ENCODE measurements at places on chromosomes 7 and 10. TPM values are rescaled to one million over a fixed set of nuclear protein-coding genes. Genes with fewer than 3 reads are reported as not detected.

DNA sequence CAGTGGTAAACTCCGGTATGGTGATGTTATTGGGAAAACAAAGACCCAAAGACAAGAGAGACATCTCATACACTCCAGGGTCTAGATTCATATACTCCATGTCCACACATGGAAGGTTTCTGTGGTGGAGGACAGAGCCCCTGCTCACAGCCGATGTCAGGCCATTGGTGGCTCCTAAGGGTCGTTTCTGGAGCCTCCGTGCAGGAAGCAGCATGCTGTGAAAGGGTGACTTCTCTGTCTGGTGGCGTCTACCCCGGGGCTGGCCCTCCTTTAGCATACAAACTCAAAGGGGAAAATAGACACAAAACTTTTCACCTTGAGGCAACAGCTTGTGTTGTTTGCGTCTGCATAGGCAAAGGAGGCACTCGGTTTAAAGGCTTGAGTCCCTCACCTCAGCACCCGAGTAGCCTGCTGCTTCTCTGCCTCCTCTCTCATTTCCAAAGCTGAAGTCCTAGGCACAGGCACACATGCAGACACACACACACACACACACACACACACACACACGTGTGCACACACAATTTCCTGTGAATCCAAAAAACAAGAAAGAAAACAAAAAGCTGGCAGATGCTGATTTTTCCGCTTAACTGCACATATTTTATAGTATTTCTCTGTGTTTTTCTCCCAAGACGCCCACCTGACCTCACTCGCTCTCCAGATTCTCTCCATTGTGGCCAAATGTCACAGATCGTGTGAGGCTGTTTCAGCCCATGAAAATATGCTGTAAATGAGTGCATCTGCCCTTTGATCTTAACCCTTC lies 601.4 kb upstream of the MGMT start:
- DNase-seq, result no peak
- H3K36me3 ChIP-seq, result no peaks in the 10 kb centered on the region

DNA sequence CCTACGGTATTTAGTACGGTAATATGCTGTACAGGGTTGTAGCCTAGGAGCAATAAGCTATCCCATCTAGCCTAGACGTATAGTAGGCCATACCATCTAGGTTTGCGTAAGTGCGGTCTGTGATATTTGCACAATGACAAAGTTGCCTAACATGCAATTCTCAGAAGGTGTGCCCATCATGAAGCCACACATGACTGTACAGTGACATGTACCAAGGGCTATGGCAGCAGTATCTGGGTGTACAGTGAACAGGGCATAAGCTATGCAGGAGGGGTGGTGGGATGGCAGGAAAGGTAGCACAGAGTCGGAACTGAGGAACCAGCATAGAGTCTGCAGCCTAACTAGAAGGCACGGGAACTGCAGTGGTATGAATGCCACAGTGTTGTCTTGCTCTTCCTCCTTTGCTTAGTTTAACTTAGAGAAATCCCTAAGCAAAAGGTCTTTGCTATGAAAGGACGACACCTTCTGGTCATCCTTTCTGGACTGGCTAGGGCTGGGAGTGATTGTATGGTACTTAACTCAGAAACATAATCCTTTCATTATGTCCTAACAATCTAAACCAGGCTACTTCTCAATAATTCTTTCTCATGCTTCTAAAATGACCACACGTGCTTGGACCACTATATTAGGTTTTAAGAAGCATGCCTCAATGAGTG lies 93.5 kb downstream of the DYNC1I1 start:
- H3K27ac ChIP-seq, result no peak overlapping the region
- no peaks in the 10 kb centered on the region for H3K36me3 ChIP-seq
- no peaks in the 10 kb centered on the region for H3K4me1 ChIP-seq
- H3K27me3 ChIP-seq, result no peaks in the 10 kb centered on the region
- peak; percentile 33 for DNase-seq

GRCh38 chr7:136523571-136523970 lies 344.9 kb upstream of the CHRM2 start:
- DNase-seq, result no peak
- H3K4me1 ChIP-seq, result no peaks in the 10 kb centered on the region
- no peaks in the 10 kb centered on the region for H3K27me3 ChIP-seq
- no peak overlapping the region for H3K27ac ChIP-seq

- no peaks in the 10 kb centered on the region for H3K27me3 ChIP-seq
- peak overlapping the region; percentile 85 for H3K27ac ChIP-seq
- peak overlapping the region; percentile 81 for H3K4me3 ChIP-seq
- peaks cover 8% of the 10 kb centered on the region for H3K4me1 ChIP-seq
- peak; percentile 99 for DNase-seq
- H3K36me3 ChIP-seq, result no peaks in the 10 kb centered on the region
These were observed 3.5 kb downstream of the MXI1 start for GRCh38 chr10:110210674-110211464.

GRCh38 chr10:25245165-25245564 lies 70.4 kb downstream of the GPR158 start:
- no peak overlapping the region for H3K4me3 ChIP-seq
- no peak overlapping the region for H3K27ac ChIP-seq
- H3K36me3 ChIP-seq, result no peaks in the 10 kb centered on the region
- no peaks in the 10 kb centered on the region for H3K4me1 ChIP-seq

GRCh38 chr10:66564287-66564686 lies 361.5 kb upstream of the LRRTM3 start:
- H3K4me3 ChIP-seq, result no peak overlapping the region
- no peaks in the 10 kb centered on the region for H3K36me3 ChIP-seq
- no peak for DNase-seq
- H3K4me1 ChIP-seq, result no peaks in the 10 kb centered on the region
- no peaks in the 10 kb centered on the region for H3K27me3 ChIP-seq

DNA sequence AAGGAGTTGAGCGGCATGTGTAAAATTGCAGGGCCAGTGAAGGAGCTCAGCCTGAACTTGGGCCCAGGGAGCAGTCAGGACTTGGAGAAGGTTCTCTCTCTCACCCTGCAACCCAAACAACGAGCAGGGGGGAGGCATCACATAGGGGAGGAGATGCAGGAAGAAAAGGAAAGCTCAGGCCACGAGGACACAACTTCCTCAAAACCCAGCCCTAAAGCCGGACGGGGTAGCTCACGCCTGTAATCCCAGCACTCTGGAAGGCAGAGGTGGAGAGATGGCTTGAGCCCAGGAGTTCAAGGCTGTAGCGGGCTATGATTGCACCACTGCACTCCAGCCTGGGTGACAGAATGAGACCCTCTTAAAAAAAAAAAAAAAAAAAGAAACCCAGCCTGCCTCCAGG lies 629.1 kb downstream of the PARD3 start:
- no peak overlapping the region for H3K27ac ChIP-seq
- DNase-seq, result no peak
- no peaks in the 10 kb centered on the region for H3K4me1 ChIP-seq
- H3K4me3 ChIP-seq, result no peak overlapping the region
- H3K27me3 ChIP-seq, result no peaks in the 10 kb centered on the region

- no peak for DNase-seq
- peak overlapping the region; percentile 9 for H3K27ac ChIP-seq
- H3K4me3 ChIP-seq, result no peak overlapping the region
- H3K36me3 ChIP-seq, result peaks cover 25% of the 10 kb centered on the region
- H3K27me3 ChIP-seq, result no peaks in the 10 kb centered on the region
- no peaks in the 10 kb centered on the region for H3K4me1 ChIP-seq
These were observed 40.1 kb downstream of the POLR3A start for GRCh38 chr10:77989081-77989724.

- no peak for DNase-seq
- H3K36me3 ChIP-seq, result no peaks in the 10 kb centered on the region
- H3K4me1 ChIP-seq, result no peaks in the 10 kb centered on the region
- no peak overlapping the region for H3K27ac ChIP-seq
- H3K27me3 ChIP-seq, result no peaks in the 10 kb centered on the region
- H3K4me3 ChIP-seq, result no peak overlapping the region
These were observed 91.0 kb upstream of the CACUL1 start for GRCh38 chr10:118845776-118846175.

- H3K4me3 ChIP-seq, result no peak overlapping the region
- no peak for DNase-seq
- no peak overlapping the region for H3K27ac ChIP-seq
- peaks cover 12% of the 10 kb centered on the region for H3K4me1 ChIP-seq
- H3K36me3 ChIP-seq, result no peaks in the 10 kb centered on the region
- H3K27me3 ChIP-seq, result no peaks in the 10 kb centered on the region
These were observed 29.3 kb upstream of the ADD3 start for GRCh38 chr10:109978481-109978880.

- no peaks in the 10 kb centered on the region for H3K27me3 ChIP-seq
- H3K36me3 ChIP-seq, result no peaks in the 10 kb centered on the region
- no peaks in the 10 kb centered on the region for H3K4me1 ChIP-seq
- H3K4me3 ChIP-seq, result no peak overlapping the region
- DNase-seq, result no peak
These were observed 125.0 kb downstream of the FOXP2 start for GRCh38 chr7:114539575-114539974.

DNA sequence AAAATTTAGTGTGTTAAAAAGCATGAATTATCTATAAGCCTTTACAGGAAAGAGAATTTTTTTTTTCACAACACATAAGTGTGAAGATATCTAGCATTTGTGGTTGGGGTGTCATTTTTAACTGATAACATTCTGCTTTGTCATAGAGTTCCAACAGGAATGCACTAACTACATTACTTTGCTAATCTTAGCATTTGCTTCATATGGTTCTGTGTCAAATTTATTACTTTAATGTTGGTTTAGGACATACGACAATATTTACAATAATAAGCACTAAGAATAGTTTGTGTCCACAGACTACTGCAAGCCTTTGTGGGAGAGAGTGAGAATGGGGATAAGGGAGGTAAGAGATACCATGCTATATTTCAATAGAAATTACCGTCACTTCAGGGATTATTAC lies 40.6 kb upstream of the MAGI2 start:
- H3K27me3 ChIP-seq, result no peaks in the 10 kb centered on the region
- no peak overlapping the region for H3K4me3 ChIP-seq
- H3K36me3 ChIP-seq, result no peaks in the 10 kb centered on the region
- H3K27ac ChIP-seq, result no peak overlapping the region
- H3K4me1 ChIP-seq, result no peaks in the 10 kb centered on the region
- DNase-seq, result no peak

DNA sequence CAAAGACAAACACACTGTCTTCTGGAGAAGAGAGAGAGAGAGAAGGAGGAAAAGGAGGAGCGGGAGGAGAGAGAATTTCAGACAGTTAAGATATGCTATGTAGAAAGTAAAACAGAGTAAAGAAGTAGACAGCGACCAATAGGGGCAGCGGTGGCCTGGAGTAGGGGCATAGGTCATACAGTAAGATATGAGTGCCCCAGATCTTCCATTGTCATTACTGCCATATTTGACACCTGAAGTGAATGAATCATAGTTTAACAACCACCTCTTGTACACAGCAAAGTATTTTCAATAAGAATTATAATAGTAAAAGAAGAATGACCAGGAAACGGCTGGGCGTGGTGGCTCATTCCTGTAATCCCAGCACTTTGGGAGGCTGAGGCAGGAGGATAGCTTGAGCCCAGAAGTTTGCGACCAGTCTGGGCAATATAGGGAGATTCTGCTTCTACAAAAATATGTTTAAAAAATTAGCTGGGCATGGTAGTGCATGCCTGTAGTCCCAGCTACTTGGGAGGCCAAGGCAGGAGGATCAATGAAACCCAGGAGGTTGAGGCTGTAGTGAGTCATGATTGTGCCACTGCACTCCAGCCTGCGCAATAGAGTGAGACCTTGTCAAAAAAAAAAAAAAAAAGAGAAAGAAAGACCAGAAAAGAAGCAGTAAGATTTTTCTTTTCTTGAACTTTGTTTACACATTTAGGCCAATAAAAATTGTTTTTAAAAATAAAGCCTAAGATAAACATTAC lies 77.0 kb upstream of the GPR158 start:
- no peak overlapping the region for H3K4me3 ChIP-seq
- H3K36me3 ChIP-seq, result no peaks in the 10 kb centered on the region
- no peak for DNase-seq
- H3K27ac ChIP-seq, result no peak overlapping the region
- no peaks in the 10 kb centered on the region for H3K4me1 ChIP-seq

DNA sequence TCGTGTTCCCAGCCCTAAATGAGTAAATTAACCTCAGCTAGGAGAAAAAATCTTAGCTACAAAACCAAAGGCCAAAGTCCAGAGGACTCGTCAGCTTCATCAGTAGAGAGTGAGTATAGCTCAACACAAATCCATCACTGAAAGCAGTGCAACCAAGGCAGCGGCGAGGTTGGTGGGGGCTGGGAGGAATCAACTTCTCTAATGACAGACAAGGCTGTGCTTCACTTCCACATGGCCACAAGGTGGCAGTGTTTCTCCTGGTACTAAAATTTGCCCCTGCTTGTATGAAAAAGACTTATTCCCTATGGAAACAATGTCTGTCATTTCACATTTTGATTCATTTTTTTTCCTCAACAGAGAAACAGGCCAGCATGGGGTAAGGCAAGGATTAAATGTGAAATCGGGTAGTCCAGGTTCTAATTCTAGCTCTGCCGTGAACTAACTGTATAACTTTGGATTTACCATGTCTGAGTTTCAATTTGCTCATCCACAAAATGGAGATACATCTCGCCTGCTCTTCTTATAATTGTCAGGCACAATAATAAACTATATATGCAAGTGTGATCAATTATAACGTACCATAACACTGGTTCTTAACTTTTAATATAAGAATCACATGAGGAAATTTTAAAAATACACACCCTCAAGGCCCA lies 39.3 kb downstream of the FAS start:
- no peaks in the 10 kb centered on the region for H3K27me3 ChIP-seq
- H3K4me1 ChIP-seq, result no peaks in the 10 kb centered on the region
- no peak overlapping the region for H3K4me3 ChIP-seq
- peak; percentile 66 for DNase-seq
- no peak overlapping the region for H3K27ac ChIP-seq

DNA sequence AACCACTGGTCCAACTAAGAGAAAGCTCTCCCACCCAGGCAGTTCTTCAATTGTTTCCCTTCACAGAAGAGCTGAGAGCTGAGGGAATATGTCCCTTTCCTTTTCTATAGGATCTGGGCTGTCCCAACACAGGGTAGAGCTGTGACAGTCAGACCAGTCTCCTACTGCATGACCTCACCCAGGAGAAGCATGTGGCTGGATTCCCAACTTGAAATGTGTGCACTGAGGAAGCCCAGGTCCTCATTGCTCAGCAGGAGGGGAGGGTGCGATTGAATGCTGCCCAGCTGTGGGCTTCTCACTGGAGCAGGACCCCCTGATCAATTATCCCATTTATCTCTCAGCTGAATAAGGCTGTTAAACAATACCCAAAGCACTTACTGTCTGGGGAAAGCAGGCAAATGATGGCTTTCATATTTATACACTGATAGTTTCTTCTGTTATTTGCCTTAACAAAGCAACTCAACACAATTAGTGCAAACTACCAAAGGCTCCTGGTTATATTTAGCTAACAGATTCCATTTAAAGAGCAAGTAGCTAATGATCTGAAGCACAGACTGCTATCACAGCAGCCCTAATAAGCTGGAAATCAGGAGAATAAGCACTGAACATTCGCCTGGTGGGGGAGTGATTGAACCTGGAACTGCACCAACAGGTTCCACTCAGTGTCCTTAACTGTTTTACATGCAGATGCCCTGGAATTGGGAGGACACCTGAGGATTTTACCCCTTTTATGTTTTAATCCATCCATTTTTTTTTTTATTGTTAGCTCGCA lies 508.8 kb downstream of the CCSER2 start:
- H3K4me1 ChIP-seq, result no peaks in the 10 kb centered on the region
- H3K27ac ChIP-seq, result no peak overlapping the region
- no peaks in the 10 kb centered on the region for H3K36me3 ChIP-seq
- no peak overlapping the region for H3K4me3 ChIP-seq

PDZD8 gene
- polyA plus RNA-seq, result 7.4 TPM

POU6F2 gene
- polyA plus RNA-seq, result not detected

CRPPA gene
- 2.0 TPM for polyA plus RNA-seq

NACAD gene
- polyA plus RNA-seq, result 5.0 TPM

CADPS2 gene
- polyA plus RNA-seq, result 39.9 TPM

TDRD1 gene
- not detected for polyA plus RNA-seq

SORCS1 gene
- polyA plus RNA-seq, result 2.4 TPM

SPDYE1 gene
- not detected for polyA plus RNA-seq

CALHM3 gene
- not detected for polyA plus RNA-seq

SPDYE16 gene
- not detected for polyA plus RNA-seq
